ENCODE measurements at places on chromosomes 7 and 10.

DNA sequence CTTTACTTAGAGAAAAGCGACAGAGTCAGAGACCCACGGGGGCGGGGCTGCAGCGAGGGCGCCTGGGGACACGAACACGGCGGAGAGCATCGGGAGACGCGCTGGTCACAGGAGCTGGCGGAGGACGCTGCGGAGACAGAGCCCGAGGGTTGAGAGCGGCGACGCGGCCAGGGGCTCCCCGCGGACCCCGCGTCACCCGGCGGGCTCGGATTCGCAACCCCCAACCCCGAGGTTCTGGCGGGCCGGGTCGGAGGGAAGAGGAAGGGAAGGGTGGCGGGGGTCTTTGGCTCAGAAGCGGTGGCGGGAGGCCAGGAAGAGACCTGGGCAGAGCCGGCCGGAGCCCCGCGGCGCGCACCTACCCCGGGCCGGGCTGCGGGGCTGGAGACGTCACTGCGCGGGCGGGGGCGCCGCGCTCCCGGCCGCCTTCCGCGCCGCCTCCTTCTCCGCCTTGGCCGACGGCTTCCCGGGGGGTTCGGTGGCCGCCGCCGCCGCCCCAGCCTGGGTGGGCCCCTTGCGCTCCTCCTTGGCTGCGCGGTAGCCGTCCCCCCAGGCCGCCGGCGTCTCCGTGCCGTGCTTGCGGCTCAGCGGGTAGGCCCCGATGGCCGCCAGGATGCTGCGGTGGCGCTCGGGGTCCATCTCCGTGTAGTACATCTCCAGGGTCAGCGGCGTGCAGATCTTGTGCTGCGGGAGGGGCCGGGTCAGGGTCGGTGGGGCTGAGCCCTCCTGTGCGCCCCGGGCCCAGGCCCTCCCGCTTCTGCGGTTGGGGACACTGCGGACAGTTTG lies 11.1 kb downstream of the CALY start:
- DNase-seq: no peak

- DNase-seq: peak; percentile 39
Observed at GRCh38 chr7:90595801-90596670, at the start of gene CDK14. CDK14 (plus strand) TSS chr7:90596321; CDS start chr7:90596628, 307 bp downstream.

- DNase-seq: peak; percentile 70
Observed at GRCh38 chr7:155815332-155816191, 3.3 kb upstream of the SHH start.

DNA sequence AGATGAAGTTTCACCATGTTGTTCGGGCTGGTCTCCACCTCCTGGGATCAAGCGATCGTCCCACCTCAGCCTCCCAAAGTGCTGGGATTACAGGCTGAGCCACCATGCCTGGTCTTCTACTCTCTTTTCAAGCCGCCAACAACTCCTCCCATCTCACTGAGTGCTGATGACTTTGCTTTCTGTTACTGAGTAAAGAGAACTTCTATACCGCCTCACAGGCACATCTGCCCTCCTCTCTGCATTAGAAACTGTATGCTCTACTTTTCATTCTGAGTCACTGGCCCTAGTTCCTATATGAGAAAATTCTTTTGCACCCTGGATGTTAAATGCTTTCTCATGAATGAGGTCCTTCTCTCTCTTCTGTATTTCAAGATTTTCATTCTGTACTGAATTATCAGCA lies 2.2 kb upstream of the ZNF239 start:
- DNase-seq: peak; percentile 5

DNA sequence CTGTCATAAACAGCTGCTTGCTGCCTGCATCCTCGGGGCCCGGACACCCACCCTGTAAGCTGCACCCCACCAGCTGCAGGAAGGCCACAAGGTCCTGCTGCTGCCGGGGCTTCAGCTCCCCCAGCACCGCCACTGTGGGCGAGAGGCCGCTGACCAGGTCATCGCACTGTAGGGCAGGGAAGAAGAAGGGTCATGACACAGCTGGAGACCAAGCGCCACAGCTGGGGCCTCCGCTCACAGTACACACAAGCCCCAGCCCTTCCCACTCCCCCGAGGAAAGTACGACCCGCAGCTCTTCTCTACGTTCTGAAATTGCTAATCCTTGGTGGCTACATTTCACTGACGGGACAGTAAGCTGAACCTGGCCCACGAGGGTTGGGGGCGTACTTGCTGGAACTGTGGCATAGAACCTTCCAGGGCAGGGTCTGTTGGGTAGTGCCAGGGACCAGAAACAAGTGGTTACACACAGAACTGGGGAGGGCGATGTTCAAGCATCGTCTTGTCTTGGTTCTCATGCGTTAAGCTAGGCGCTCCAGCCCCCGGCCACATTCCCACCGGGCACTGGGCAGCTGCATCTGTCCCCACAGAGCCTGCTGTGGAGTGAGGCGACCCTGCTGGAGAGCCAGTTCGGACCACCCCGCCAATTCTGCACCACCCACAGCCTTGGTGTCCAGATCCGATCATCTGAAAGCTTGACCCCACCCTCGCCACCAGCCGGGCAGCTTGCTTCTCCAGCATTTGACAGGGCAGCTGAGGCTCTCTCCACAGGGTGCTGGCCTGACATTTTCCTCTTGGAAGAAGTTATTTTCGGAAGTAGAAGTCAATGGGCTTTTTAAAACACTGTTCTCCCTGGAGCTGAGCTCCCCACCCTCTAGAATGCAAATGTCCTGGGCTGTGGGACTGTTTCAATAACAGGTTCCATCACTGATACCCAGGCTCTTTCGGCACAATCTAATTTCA lies 50.8 kb downstream of the GSDME start:
- DNase-seq: no peak

GRCh38 chr10:99977916-99978315 lies 31.8 kb downstream of the DNMBP start:
- no peak for DNase-seq

DNA sequence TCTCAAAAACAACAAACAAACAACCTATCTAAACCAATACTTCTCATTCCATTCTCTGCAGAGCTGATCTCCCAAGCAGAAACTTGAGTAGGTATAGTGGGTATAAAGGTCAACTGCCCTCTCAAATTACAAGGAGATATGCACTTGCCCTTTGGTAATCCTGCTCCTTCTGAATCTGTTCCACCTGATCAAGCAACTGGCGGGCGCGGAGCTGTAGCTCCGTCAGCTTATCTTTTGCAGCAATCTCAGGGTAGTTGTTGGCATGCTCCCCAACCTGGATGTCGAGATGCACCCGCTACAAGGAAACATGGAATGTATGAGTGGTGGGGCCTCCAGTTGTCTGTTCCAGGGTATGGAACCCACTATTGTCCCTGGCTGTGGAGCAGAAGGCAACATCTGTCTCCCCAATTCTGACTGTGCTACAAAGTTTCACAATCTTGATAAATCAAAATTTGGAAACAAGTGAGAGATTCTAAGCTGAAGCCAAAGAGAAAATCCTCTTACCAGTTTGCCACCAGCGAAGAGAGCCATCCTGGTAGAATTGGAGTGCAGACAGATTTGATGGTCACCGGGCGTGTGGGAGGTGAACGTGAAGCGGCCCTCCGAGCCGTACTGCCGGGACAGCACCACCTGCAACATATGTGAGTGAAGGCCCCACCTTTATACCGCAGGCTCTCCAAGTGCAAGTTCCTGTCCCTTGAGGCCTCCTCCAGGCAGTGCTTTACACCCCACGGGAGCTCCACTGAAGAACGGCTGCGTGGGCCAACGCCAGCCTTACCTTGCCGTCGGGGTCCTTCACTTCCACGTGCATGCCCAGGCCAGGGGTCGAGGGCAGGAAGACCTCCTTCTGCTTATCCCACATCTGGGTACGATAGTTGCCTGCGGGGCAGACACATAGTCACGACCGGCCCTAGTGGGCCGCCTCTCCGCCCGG lies 819 bp downstream of the TMED4 start:
- peak; percentile 59 for DNase-seq

DNA sequence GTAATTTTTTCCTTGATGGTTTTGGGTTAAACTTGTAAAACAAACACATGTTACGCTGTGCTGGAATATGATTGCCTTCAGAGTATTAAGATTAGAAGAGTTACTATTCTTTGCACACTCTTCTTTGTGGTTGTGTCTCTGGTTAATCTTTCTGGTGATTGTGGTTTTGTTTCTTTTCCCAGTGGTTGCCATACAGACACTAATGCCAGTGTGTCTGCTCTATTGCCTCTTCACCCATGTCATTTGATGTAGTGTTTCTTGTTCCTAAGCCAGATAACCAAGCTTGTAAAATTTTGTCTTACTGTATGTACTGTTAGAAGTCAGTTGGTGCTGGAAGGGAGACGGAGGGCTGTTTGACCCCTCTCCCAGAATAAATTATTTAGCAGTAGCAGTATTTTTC lies 124.8 kb downstream of the PHTF2 start:
- no peak for DNase-seq

DNA sequence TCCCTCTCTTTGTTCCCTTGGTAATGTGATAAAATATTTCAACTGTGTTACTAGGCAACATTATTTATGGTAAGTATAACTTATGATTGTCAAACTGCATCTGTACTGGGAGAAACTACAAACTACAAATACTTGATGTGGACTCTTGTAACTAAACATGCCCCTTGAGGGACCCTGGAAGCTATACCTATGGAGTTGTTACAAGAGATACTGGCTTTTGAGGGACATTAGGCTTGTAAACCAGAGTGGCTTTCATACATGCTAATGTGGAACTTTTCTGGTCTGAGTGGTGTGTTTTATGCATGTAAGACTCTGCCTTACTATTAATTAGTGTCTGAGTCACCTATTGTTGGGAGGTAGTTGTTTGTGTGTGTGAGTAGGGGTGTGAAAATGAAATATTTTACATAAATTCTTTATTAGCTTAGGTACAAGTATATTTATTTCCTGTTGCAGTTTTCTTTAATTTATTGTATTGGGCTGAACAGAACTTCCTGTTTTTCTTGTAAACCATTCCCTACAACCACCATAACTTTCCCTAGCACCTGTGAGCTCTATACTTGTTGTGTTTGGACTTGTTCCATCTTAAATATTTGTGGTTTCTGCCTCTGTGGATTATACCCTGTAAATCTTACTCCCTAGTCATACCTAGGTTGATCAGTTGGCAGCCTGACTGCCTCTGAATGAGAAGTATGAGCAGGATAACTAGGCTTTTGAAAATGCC lies 49.8 kb downstream of the STK31 start:
- no peak for DNase-seq

DNA sequence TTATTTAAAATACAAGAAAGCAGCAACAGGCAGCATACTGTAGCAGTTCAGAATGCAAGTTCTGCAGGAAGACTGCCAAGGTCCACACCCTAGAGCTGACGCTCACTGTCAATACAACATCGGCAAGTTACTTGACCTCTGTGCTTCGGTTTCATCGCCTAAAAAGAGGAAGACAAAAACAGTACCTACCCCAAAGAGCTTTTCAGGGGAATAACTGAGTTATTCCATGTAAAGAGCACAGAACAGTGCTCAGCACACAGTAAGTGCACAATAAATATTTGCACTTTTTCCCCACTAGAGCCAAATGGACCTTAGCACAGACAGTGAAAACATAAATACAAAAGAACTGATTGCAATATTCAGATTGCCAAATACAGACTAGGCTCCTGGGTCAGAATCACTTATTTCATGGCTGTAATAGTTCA lies 88.6 kb downstream of the USP6NL start:
- no peak for DNase-seq

DNA sequence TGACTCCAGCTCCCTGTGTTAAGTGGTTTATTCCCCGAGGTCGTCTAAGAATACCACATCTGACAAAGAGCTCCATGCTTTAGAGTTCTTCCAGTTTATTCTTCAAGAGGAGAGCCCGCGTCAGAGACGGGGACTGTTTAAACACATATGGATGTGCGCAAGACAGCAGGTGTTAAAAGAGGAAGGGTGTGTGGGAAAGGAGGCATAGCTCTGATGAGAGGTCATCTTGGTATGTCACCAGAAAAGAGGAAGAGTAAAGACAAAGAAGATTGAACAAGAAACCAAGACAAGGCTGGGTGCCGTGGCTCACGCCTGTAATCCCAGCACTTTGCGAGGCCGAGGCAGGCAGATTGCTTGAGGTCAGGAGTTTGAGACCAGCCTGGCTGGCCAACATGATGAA lies 258.7 kb downstream of the CCDC3 start:
- DNase-seq: no peak

DNA sequence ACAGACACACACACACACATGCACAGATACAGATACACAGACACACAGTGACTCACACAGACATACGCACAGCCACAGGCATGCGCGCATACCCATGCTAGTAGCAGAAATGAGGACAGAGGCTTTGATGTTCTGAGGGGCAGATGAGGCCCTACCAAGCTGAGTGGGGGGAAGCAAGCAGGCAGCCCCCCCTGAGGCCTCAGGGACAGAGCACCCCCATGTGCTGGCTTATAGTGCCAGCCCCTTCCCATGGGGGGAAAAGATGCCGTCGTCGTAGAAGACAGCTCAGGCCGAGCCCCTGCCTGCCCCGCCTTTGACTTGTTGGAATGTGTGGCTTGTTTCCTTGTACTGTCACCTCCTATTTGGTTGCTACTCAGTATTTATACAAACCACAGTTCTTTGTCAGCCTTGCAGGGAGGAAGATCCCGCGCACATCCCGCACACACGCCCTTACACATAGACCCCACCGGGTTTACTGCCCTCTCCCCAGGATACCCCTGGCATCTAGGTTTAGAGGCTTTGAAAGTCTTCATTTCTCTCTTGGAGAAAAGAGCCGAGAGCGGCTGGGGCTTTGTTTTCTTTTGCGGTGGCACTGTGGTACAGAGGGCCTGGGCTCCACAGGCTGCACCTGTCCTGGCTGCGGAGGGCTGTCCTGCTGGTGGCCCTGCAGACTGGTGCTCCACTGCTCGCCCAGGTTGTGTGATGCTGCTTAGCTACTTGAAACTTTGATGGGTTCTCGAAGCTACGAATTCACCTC lies 112.5 kb downstream of the DOCK1 start:
- DNase-seq: no peak

DNA sequence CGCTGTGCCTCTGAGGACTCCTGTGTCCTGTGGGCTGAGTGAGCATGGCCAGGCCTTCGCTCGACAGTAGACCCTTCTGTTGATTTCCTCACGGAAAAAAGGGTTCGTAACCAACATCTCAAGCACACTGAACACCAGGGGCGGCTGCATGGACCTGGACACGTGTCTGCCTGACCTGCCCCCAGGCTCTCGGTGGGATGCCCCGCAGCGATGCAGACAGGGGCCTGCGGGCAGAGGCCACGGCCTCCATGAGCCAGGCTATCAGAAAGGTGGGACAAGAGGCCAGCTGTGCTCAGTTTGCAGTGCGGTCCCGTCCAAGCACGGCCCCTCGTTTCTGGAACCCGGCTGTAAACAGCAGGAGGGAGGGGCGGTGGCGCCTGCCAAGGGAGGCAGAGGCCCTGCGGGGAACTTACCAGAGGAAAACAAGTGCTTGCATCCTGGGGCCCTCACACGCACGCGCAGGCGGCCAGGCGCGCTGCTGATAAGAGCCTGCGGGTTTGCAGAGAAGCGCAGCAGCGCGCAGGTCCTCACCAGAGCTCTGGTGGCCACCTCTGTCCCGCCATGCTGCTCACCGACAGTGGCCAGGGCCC lies 10.6 kb downstream of the GPR146 start:
- peak; percentile 56 for DNase-seq
